Neural crest cell (in vitro differentiated cells): ENCODE measurements at places on chromosomes 4 and X. TPM values are rescaled to one million over a fixed set of nuclear protein-coding genes. Genes with fewer than 3 reads are reported as not detected.

Gene FAT4
- total RNA-seq = 26.0 and 26.6 TPM in 2 replicates

DNA sequence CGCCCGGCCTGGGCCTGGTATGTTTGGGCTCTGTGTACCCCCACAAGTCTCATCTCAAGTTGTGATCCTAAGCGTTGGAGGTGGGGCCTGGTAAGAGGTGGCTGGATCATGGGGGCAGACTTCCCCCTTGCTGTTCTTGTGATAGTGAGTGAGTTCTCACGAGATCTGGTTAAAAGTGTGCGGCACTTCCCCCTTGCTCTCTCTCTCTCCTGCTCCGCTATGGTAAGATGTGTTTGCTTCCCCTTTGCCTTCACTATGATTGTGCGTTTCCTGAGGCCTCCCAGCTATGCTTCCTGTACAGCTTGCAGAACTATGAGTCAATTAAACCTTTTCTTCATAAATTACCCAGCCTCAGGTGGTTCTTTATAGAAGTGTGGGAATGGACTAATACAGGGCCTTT is 53.0 kb downstream of the CHST7 start:
- peaks cover 19% of the 10 kb centered on the region for H3K4me1 ChIP-seq
- H3K36me3 ChIP-seq = peaks cover 5% of the 10 kb centered on the region
- H3K27ac ChIP-seq = no peak overlapping the region
- DNase-seq = no peak
- no peaks in the 10 kb centered on the region for H3K27me3 ChIP-seq
- H3K4me3 ChIP-seq = no peak overlapping the region

- peaks cover 10% of the 10 kb centered on the region for H3K4me1 ChIP-seq
- no peak overlapping the region for H3K4me3 ChIP-seq
- DNase-seq = no peak
Measured at GRCh38 chr4:40719008-40719623, 30.6 kb upstream of the NSUN7 start.

GRCh38 chr4:156718226-156718625 is 253.4 kb downstream of the PDGFC start:
- no peaks in the 10 kb centered on the region for H3K27me3 ChIP-seq
- no peak for DNase-seq
- H3K36me3 ChIP-seq = peaks cover 5% of the 10 kb centered on the region

Gene XKRX
- total RNA-seq = 0.41 and 0.51 TPM in 2 replicates

GRCh38 chrX:49153467-49153866 is 9.1 kb upstream of the MAGIX start:
- peaks cover 2% of the 10 kb centered on the region for H3K36me3 ChIP-seq
- no peak overlapping the region for H3K27ac ChIP-seq
- DNase-seq = no peak
- no peak overlapping the region for H3K4me3 ChIP-seq
- H3K27me3 ChIP-seq = no peaks in the 10 kb centered on the region

- no peak for DNase-seq
- no peak overlapping the region for H3K4me3 ChIP-seq
- peaks cover 9% of the 10 kb centered on the region for H3K27me3 ChIP-seq
- no peaks in the 10 kb centered on the region for H3K36me3 ChIP-seq
- H3K27ac ChIP-seq = no peak overlapping the region
Measured at GRCh38 chr4:1079711-1080265, 33.6 kb downstream of the RNF212 start.

DNA sequence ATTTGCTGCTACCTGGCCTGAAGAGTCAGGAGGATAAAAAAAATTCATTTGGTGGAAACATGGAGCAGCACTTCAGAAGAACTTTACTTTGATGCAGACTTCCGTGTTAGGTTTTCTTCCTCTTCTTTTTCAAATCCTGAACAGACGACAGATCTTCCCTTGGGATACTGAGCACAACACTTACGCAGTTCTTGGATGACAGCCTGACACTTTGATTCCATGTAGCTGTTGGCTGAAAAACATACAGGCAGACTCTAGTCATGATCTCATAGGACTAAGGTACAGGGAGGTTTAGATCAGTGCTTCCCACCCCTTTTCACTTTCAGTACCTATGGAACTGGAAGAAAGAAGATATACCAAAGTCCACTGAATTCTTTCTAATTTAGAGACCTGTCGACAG is 9.2 kb downstream of the CMC4 start:
- H3K27ac ChIP-seq = no peak overlapping the region
- no peak overlapping the region for H3K4me3 ChIP-seq

Gene SMIM31
- not detected in 2 replicates for total RNA-seq
